ENCODE measurements at places on chromosomes 3 and 15. TPM values are rescaled to one million over a fixed set of nuclear protein-coding genes. Genes with fewer than 3 reads are reported as not detected.

GRCh38 chr3:156259896-156260295 is 139.5 kb downstream of the KCNAB1 start:
- DNase-seq, result no peak

DNA sequence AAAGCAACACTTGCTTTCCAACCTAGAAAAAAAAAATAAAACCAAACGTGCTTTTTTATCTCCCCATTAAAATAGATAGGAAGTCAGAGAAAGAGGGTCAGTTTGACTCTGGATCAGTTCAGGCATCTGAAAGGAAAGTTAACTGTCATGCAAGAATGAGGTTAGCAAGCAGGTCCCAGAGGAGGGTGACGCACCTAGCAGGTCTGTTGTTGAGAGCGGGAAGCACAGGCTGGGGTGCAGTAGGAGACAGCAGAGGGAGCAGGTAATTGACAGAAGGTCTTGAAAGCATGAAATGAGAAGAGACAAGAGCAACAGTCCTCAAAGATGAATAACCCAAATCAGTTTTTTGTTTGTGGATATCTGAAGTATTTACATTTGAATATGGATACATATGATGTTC is 82.5 kb downstream of the ANO10 start:
- no peak for DNase-seq

DNA sequence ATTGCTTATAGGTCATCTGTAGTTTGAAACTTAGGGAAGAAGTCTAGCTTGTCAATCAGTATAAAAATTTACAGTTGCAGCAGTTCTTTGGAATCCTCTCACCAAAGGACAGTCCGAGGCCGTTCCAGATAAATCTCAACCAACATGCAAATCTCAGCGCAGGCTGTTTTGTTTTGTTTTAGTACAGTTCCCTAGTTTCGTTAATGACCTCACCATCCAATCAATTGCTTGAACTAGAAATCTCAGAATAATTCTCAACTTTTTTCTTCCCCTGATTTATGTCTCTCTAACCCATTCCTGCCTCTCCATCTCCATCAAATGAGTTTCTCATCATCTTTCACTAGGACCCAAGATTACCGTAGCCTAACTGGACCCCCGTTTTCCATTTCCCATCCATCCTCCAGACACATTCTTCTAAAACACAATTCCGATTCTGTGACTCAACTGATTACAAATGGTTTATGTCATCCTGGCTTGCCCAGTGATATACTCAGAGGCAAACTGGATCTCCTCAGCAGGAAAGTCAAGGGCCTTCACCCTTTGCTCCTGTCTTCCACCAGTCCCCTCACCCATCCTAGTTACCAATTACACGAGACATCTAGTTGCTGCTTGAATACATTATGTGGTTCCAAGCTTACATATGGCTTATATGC is 1.3 kb downstream of the SMCO1 start:
- no peak for DNase-seq

DNA sequence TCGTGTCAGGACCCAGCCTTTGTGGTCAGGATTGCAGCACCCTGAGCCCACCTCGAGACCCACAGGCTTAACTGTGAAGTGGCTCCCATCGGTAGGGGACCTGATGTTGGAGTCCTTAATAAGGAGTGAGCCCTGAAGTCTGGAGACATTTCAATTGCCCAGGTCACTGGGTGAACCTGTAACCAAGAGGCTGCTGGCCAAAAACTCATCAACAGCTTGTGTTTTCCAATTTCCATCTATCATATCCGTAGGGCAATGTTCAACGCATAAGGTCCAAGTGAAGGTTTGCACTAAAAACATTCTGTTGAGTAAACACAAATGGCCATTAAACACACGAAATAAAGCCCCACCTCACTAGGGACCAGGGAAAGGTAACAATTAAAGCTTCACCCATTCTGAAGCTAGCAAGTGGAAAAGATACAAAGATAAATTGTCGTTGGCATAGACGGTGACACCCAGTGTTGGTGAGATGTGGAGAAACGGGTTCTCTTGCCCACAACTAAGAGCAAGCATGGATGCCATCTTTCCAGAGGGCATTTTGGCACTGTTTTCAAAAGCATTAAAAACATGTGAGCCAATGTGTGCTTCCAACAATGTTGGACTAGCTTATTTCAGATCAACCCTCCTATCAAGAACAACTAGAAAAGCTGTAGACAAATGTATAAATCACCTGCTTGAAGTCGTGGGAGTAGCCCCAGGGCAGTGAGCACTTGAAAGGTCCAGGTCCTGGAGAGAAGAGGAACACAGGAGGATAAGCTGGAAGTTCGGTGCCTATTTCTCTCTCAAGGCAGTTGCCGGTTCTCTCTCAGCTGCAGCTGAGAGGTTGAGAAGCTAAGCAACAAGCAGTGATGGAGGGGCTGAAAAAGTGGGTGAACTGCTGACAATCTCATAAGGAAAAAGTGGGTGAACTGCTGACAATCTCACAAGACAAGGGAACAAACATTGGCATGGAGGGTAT is 56.3 kb upstream of the PCSK6 start:
- DNase-seq, result no peak

DNA sequence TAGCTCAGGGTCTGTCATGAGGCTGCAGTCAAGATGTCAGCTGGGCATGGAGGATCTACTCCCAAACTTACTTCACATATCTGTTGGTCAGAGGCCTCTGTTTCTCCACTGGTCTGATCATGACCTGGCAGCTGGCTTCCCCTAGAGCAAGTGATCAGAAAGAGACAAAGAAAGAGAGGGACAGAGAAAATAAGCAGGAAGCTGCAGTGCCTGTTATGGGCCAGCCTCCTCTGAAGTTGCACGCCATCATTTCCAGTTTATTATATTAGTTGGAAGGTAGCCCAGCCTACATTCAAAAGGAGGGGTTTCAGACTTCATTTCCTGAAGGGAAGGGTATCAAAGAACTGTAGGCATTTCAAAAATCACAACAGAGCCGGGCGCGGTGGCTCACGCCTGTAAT is 5.0 kb upstream of the RPP25 start:
- DNase-seq, result no peak

GRCh38 chr15:51647128-51647562 is 24.6 kb upstream of the DMXL2 start:
- DNase-seq, result no peak

- DNase-seq, result no peak
These were observed 183.9 kb downstream of the FAM43A start for GRCh38 chr3:194869482-194870169.

The NOX5 gene
- 0.05 TPM for total RNA-seq

- DNase-seq, result no peak
These were observed 236.5 kb downstream of the LRTM1 start for GRCh38 chr3:54691289-54691771.

GRCh38 chr3:127037418-127037841 is 54.5 kb downstream of the PLXNA1 start:
- peak; percentile 3 for DNase-seq

The TRH gene
- not detected for total RNA-seq

The MASP1 gene
- total RNA-seq, result 0.46 TPM

- DNase-seq, result no peak
These were observed 403.6 kb downstream of the ERC2 start for GRCh38 chr3:56064684-56065083.

The CILP gene
- 0.28 TPM for total RNA-seq

DNA sequence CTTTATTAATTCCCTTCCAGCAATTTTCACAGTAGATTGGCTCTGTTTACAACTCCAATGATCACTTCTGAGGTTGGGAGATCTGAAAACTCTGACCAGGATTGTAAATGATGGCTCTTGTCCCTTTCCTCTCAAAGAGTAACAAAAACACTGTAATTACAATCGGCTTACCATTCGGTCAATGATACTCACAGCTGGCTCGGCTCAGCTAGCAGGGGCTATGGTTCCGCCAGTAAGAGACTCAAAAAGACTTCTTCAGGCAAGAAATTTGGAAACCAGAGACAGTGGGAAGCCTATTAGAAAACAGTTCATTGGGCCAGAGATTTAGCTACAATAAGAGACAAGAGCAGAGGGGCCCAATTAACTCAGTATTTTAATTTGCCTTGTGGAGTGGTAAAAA is 96.6 kb downstream of the LRRC3B start:
- no peak for DNase-seq

GRCh38 chr3:189307963-189308362 is 136.2 kb downstream of the TPRG1 start:
- no peak for DNase-seq

DNA sequence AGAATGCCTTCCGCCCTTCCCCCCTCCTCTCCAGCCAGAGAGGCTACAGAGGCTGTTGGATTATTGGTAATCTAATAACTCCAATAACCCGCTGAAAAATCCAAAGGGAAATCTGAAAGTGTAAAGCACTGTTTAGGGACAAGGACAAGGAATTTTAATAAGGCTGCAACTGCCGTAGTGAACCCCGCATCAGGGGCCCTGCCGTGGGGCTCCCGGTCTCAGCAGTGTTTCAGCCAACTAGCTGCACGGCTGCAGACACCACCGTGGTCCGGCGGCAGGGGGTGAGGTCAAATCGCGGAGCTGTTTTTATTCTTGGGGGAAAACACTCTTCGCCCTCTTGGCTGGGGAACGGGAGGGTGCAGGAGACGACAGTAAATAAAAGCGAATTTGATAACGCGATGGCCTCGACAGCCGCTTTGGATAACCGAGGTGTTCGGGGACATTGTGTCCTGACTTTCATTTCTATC is 6.1 kb downstream of the BCL6 start:
- peak; percentile 77 for DNase-seq

DNA sequence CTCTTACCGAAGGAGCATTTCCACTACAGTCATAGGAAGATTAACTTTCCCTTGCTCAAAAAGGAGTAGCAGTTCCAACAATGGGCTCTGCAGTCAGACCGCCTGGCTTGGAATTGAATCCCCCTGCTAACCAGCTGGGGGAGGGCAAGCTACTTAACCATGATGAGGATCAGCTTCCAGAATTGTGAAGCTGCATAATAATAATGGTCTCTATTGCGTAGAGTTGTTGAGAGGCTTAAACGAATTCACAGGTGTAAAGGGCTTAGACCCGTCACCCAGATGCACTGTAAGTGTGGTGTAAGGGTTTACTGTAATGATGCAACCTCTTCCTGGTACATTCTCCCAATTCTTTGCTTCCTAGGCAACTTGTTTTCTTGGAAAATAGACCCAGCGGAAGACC is 185.2 kb upstream of the RGMA start:
- no peak for DNase-seq

The CRYGS gene
- 1.2 TPM for total RNA-seq

The IMPG2 gene
- 0.09 TPM for total RNA-seq

The FBXL22 gene
- 0.92 TPM for total RNA-seq

The GPR15 gene
- 0.15 TPM for total RNA-seq

DNA sequence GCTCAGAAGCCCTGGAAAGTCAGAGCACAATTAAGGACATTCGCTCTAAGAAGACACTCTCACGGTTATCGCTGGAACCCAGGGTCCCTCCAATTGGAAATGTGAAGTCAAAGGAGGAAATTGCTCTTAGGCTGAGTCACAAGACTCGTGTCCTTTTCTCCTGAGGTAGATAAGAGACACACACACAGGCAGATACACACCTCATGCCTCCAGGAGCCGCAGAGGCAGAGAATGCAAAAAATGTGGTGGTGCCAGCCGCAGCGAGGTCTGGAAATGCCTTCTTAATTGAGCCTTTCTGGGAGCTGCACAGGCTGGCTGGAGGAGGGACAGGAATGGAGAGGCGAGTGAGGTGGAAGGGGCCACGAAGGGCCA is 189.3 kb downstream of the OPA1 start:
- no peak for DNase-seq

GRCh38 chr15:76235186-76235826 is 76.0 kb downstream of the ETFA start:
- DNase-seq, result no peak

The CCDC80 gene
- total RNA-seq, result 6.8 TPM

GRCh38 chr3:50662408-50662807 is 12.3 kb upstream of the DOCK3 start:
- DNase-seq, result no peak

The SRGAP3 gene
- 6.5 TPM for total RNA-seq

DNA sequence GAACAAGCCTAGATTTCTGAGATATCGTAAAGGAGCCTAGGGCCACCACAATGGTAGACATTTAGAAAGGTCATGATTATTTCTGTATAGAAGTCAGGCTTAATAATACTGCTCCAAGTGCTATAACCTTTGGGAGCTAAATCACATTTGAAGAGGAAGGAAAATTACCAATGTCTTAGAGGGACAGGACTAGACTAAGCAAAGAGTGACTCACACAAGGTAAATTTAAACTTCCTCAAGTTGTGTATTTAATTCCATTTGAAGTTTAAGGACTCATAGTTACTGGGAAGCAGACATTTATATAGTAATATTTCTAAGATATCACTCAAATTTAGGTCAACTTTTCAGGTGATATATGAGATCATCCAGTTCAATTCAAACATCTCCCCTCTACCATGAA is 227.6 kb upstream of the MME start:
- DNase-seq, result no peak

The TMC3 gene
- total RNA-seq, result not detected

DNA sequence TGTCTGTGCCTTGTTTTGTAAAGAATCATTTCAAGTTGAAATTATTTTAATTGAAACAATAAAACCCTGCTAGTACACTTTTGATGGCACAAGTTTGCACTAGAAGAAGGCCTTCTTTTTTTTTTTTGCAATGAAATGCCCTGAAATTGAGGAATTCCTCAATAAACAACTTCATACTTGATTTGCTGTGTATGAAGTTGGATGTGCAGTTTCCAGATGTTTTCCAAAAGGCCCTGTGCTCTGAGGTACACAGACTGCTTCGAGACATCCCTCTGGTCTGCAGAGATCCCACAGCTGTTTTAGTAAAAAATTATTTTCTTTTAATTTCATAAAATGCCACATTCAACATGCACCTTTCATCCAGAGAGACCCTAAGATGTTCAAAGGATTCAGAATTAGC is 48.9 kb downstream of the HES1 start:
- no peak for DNase-seq

- no peak for DNase-seq
These were observed 18.0 kb upstream of the SLTM start for GRCh38 chr15:58951388-58952007.

The MAP2K1 gene
- total RNA-seq, result 11.1 TPM

DNA sequence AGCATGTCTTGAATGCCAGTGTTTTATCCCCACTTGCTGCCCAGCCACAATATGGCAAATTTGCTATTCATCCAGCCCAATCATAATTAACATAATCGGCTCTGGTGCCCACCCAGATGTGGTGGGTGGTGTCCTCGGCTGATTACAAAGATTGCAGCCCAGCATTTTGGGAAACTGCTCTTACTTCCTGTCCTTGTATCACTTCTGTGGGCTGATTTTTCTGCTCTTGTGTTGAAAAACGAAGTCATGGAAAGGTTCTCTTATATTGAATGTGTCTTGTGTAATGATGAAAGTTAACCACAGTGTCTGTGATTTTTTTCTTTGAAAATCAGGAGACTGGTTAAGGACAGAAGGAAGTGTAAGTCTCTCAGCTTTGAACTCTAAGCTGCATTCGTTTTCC is 141.7 kb downstream of the CACNA2D3 start:
- no peak for DNase-seq

DNA sequence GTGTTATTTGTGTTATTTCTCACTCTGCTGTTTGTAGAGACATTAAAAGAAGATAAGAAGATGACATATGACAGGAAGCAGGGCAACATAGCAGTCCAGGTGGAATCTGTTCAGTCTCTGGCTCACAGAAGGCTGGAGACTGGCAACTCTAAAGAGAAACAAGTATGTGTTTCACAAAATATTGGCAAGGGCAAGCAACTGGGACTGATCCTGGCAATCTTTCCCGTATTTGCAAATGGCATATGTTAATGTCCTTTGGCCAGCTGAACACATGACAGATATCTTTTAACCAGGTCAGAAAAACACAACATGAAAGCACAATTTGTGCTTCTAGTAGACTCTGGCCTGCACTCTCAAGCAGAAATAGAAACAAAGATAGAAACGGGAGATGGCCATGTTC is 1354.1 kb upstream of the EPHA6 start:
- no peak for DNase-seq

Measured in pancreas (tissue), 10 donors.